ENCODE measurements at places on chromosomes 12 and 14. TPM values are rescaled to one million over a fixed set of nuclear protein-coding genes. Genes with fewer than 3 reads are reported as not detected.

- no peak for DNase-seq
Observed at GRCh38 chr12:30726647-30727046, 28.1 kb downstream of the CAPRIN2 start.

GRCh38 chr12:57952766-57953165 lies 11.4 kb downstream of the ATP23 start:
- no peak for DNase-seq

DNA sequence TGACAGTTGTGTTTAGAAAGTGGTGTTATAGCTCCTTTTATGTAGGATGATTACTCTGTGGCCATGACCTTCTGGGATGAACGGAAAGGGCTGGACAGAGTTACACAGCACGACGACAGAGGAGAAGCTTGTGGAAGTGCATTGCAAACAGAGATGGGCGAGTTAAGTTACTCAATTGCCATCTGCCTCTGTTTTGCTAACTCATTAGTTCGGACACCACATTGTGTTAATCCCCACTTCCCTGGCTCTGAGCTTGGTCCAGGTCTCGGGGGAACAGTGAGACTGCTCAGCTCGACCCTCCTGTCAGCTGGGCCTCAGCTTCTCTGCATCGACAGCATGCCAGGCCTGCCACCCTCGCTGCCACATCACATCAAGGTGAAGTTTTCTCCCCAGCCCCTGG lies 408.0 kb downstream of the ZFP36L1 start:
- no peak for DNase-seq

DNA sequence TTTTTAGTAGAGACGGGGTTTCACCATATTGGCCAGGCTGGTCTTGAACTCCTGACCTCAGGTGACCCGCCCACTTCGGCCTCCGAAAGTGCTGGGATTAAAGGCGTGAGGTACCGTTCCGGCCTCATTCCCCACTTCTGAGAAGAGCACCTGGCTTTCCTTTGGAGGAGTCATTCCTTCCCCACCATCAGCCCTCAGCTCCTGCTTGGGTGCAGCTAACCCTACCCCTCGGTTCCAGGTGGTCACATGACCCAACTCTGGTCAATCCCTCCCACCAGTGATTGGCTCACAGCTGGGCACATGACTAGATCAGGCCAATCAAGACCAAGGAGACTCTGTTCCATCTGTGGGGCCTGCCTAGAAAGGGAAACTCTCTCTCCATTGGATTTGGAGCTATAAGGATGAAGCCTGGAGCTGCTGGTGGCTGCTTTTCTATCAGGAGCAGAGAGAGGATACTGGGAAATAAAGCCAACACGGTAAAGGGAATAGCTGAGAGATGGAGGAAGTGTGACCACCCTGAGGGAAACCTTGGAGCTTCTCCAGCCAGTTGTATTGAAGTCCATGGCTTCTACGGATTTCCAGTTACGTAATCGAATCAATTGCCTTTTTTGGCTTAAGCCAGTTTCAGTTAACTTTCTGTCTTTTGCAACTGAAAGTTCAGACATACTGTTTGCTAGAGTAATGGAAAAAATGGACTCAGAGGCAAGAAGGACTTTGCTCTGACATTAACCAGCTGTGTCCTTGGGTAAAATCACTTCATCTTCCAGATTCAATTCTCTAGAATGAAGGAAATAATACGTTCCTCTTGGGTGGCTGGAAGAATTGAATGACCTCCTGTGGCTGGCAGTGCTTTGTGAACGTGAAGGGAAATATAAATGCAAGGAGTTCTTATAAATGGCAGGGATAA lies 19.7 kb upstream of the IFT81 start:
- DNase-seq: peak; percentile 5

The SLIRP gene
- total RNA-seq: 279 TPM

DNA sequence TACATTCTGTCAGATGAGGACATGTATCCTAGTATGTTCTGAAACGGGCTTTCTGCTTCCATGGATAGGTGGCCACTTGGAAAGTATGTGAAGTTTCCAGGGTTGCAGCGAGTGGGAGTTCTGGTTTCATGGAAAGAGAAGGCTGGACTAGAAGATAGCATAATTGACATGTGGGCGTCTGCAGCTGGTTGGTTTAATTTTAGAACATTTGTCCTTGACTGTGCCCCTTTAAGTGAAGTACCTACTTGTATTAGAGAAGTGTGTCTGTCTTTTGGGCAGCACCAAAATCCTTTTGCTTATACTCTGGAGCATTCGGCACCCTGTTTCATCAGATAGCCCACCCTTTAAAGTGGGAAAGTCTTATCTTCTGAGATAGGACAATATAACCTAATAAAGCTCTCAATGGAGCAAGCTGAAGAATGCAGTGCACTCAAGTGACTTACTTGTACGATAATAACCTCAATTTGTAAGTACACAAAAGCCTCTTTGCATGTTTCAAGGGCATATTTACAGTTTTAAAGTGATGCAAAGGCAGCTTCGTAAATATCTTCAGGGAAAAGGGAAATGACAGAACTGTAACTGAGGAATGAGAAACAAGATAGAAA lies 35.2 kb downstream of the NTN4 start:
- no peak for DNase-seq

- DNase-seq: no peak
Observed at GRCh38 chr14:101232340-101233020, 328.8 kb upstream of the DIO3 start.

DNA sequence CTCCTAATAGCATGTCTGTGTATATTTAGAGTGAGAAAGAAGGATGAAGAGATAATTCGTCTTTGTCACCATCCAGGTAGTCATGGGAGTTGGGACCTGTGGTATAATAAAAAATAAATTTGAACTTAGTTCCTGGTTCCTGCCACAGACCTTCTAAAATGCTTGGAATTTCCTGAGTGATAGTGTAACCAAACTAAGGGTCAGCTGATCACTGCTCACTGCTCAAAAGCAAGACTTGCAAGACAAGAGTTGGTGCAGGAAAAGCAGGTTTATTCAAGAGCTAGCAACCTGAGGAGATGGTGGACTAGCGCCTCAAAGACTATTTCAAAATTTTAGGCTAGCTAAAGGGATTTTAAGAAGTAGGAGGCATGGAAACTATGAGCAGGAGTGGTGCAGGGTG lies 19.1 kb downstream of the ANG start:
- peak; percentile 54 for DNase-seq

GRCh38 chr12:19484738-19485137 lies 45.4 kb downstream of the AEBP2 start:
- DNase-seq: no peak

GRCh38 chr12:57491393-57492280 lies 3.8 kb downstream of the MARS1 start:
- no peak for DNase-seq

- DNase-seq: no peak
Observed at GRCh38 chr12:14443531-14443930, 78.0 kb downstream of the ATF7IP start.

DNA sequence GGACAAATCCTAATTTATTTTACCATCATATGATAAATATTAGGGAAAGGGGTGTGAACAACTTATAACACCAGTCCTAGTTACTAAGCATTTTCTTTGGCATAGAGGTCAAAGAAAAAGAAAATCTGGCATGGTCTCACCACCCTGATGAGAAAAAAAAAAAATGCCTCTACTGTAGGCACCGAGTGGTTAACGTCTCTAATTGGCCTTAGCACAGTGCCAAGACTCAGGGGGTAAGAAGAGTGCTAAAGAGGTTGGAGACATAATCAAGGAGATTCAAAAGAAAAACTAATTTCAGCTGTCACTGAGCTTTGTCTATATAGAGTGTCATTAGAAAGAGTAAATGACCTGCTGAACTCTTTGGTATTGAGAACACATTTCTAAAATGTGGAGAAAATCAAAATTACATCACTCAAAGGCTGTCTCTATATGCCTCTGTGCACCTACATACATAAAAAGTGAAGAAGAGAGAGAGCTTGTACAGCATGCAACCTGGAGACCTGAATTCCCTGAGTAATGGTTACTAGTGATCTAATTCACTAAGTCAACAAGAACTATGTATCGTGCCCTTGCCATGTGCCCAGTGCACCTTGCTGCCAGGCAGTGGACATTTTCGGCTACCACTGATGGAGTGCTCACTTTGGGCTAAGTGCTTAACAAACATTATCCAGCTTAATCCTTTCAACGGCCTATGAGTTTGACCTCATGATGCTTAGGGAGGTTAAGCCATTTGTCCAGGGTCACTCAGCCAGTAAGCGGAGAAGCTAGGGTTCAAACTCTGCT lies 113.8 kb upstream of the G2E3 start:
- no peak for DNase-seq

Data from renal cortical epithelial cell (primary cell).